ENCODE measurements at places on chromosomes 7 and 10.

DNA sequence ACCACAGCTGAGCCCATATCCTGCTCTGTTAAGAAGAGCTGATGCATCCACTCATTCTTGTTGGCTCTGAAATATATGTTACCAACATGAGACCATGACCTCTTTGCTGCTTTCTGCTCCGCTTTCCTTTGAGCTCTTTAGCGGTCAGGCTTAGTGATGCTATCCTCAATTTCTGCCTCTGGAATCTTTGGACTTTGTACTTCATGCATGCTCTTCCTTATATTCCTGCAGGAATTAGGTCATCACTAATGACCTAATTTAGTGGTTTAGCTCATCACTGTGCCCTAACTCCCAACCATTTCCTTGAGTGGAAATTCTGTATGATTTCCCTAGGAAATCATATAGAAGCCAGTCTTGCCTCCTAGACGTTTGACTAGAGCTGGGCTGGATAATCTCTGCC is 119.5 kb downstream of the AOAH start:
- no peak for DNase-seq

DNA sequence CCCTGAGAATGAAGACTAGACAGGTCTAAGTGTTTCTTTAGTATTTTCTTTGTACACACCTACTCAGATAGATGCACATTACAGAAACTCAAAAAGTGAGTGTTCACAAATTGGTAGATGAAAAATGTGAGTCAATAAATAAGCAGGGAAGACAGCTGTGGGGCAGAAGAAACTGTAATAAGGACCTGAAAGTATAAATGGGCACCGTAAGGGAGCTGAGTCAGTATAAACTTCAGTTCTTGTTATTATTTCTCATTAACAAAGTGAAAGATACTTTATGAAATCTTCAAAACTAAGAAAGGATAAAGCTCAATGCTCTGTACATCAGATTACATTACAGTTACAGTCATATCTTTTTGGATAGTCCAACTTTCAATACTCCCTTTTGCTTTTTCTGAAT is 2.5 kb downstream of the MTPN start:
- no peak for DNase-seq

GRCh38 chr10:69377933-69378332 is 38.8 kb downstream of the TACR2 start:
- no peak for DNase-seq

DNA sequence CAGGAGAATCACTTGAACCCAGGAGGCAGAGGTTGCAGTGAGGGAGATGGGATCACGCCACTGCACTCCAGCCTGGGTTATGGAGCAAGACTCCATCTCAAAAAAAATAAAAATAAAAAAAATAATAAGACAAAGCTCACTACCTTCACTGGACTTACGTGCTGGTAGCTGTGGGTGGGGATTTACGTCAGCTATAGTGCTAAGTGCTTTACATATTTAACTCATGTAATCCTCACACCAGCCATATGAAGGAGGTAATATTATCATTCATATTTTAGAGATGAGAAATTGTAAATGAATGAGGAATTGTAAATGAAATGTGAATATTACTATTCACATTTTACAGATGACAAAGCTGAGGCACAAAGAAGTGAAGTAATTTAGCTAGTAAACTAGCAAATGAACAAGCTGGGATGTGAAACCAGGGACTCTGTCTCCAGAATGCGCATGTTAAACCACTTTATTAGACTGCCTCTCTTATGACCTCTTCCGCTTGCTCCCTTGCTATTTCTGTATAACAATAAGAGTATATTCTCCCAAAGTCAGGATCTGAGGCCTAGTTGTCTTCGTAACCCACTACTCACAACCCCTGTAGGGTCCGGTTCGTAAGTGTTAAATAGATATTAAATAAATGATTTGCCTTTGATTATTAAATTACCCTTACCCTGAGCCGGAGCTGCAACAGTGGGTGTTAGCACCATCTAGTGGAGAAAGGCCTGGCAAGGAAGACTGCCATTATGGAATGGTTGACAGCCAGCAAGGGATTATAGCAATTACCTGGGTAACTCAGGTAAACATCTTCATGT is 70.2 kb downstream of the HTR7 start:
- no peak for DNase-seq

DNA sequence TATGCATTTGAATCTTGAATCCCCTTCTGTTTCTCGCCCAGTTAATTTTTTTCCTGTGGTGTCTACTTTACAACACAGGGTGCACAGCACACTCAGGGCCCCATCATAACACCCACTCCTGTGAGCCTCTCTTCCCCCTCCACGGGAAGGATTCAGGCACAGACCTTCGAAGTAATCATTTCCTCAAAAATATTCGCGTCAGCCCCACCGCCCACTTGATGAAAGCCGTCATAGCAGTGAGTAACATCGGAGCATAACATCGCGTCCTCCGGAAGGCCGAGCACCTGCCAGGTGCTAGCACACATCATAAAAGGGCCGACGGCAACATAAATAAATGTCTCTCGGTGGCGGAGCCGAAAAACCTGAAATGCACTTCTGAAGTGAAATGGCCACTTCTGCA is 201.7 kb upstream of the ADARB2 start:
- DNase-seq: no peak

DNA sequence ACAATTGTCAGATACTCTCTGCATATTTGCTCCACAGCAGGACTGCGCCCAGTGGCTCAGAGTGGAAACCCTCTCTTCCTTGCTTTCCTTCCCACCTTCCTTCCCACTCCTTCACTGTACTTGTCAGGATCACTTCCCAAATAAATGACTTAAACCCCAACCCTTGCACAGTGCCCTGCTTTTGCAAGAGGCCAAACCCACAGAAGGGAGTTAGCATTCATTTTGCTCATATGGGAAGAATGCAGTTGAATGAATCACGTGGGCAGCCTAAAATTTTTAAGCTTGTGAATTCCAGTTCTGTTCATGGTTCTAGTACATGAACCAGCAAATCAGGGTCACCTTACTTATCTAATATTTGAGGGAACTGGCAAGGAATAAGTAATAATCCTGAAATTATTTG is 47.7 kb upstream of the SFMBT2 start:
- DNase-seq: no peak

DNA sequence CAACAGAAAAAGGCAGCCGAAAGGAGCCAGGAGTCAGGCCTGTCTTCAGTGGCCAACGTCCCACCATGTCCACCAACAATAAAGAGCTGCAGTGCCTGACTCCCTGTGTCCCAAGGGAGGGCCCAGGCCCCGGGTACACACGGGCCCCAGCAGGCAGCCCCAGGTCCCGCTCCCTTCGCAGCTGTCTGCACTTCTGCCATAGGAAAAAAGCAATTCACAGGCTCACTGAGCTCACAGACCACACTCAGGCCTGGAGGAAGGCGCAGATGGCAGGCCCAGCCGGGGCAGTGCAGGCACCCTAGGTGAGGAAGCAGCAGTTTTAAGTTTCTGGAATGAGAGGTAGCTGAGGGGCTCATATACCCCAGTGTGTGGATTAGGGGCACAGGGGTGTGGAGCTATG is 100.5 kb downstream of the PRKAG2 start:
- DNase-seq: no peak

DNA sequence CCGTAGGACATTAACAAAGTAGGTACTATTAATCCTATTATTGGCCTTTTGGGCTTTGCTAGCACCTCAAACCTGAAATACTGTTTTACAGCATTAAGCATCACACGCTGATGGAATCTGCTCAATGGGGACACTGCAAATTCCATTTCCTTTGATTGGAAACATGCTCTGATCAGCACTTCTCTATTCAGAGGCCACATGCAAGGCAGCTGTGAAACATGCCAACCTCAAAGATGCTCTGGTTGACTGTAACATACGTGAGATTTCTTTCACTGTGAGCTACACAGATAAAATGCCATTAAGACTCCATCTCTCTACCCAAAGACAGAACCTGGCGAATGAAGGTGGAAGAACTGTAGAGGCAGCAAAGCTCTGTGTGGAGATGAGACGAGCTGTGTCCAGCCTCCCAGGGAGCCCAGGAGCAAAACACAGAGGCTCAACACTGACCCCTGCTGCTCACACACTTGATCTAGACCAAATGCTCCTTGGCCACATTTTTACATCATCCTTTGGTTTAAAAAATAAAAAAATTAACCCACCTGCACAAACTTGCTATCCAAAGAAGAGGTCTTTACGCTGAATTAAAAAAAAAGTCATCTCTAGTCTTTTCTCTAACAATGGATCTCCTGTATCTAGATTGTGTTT is 8.0 kb downstream of the RSU1 start:
- DNase-seq: no peak

- DNase-seq: no peak
These were observed 23.5 kb downstream of the CPEB3 start for GRCh38 chr10:92267343-92267742.

- no peak for DNase-seq
These were observed 957.6 kb upstream of the ZNF722 start for GRCh38 chr7:63040966-63041610.

DNA sequence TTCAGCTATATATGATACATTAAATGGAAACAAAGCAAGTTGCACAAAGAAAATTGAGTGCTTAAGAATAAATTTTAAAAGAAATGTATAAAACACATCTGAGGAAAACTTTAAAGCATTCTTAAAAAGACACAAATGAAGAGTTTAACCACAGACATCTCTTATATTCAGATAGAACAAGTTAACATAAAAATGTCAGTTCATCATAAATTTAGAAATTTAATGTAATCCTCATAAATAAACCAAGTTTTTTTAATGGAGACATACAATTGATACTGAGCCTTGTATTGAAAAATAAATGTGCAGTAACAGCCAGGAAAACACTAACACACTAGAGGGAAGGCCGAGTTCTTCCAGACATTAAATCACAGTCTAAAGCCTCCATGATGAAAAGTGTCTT is 243.9 kb upstream of the MKLN1 start:
- DNase-seq: no peak

- no peak for DNase-seq
These were observed 137.4 kb downstream of the TNS3 start for GRCh38 chr7:47444376-47445098.

GRCh38 chr10:91885362-91886079 is 23.8 kb downstream of the FGFBP3 start:
- DNase-seq: no peak

DNA sequence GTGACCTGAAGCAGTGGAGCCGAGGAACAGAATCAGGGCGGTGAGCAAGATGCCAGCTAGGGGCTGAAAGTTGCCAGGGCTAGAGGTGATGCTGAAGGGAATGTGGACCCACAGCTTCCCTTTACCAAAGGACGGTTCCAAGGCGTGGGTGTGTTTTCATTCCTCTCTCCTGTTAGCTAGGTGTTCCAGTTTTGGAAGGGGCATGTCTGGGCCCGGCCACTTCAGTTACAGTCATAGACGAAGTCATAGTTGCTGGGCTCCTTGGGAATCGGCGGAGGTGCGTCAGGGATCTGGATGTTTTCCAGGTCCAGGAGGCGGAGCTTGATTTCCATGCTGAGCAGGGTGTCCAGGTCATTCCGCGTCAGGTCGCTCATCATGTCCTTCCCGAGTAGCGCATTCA is 131.0 kb upstream of the AOAH start:
- no peak for DNase-seq

- DNase-seq: no peak
These were observed 198.3 kb upstream of the ZNF32 start for GRCh38 chr10:43846968-43847367.

DNA sequence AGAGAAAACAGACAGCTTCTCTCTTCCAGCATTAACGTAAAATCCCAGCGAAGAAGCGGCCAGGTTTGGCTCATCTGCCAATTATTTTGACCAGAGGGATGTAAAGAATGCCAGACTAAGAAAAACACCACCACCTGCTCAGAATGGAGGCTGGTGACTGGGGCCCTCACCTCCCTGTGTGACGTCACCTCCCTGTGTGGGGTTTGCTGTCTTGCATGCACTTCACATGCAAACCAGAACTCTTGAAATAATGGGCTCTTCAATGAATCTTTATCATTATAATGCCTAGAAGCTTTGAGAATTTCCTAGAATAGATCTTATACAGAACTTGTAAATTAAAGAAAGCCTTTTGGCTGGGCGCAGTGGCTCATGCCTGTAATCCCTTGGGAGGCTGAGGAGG is 101.8 kb upstream of the WAC start:
- no peak for DNase-seq

- DNase-seq: no peak
These were observed 44.3 kb downstream of the PLCE1 start for GRCh38 chr10:94038024-94038423.

GRCh38 chr10:18681366-18681765 is 22.1 kb downstream of the ARL5B start:
- no peak for DNase-seq

- DNase-seq: no peak
These were observed 79.5 kb upstream of the SEMA3A start for GRCh38 chr7:84274029-84274638.

GRCh38 chr10:51709324-51709972 is 10.1 kb upstream of the CSTF2T start:
- DNase-seq: no peak

GRCh38 chr7:20598459-20599309 is 16.8 kb upstream of the ABCB5 start:
- DNase-seq: no peak

DNA sequence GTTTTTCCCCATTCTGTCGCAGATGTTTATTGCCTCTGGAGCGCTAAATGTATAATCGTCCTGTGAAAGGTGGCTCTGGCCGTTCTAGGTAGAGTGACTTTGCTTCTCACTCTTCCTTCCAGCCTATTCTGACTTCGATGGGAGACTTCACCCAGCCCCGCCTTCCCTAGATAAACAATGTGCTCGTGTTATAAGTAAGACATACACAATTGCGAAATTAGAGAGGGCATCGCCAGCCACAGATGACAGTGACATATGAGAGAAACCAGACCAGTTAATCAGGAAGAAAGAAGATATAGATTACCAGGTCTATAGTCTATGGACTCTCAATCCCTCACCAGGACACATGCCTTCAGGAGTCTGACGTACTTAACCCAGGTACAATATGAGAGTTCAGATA is 1050.5 kb upstream of the AUTS2 start:
- DNase-seq: no peak

All from activated T-helper 1 cell treated with Interleukin-2 at 50 U/mL for 16 hours (primary cell).